Small intestine (tissue), 16 donors: ENCODE measurements at places on chromosomes 1 and 21. TPM values are rescaled to one million over a fixed set of nuclear protein-coding genes. Genes with fewer than 3 reads are reported as not detected.
A peak's percentile ranks its signal among the peaks of the same experiment; 100 is the strongest.

NES gene
- polyA plus RNA-seq = 1.1 TPM

CHI3L2 gene
- 1.9 TPM for polyA plus RNA-seq

DNA sequence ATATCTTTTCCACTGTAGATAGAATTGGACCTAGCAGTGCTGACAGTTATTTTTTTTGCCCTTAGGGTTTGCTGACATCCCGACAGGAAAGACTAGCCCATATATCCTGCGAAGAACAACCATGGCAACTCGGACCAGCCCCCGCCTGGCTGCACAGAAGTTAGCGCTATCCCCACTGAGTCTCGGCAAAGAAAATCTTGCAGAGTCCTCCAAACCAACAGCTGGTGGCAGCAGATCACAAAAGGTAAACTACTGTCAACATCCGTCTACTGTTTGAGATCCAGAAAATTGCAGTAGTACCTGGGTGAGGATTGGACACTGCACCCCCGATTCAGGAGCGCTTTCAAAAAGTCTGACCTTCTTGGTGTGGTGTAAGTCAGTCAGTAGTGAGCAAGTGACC, 55.8 kb downstream of the CENPF start:
- peak; percentile 36 for DNase-seq

DNA sequence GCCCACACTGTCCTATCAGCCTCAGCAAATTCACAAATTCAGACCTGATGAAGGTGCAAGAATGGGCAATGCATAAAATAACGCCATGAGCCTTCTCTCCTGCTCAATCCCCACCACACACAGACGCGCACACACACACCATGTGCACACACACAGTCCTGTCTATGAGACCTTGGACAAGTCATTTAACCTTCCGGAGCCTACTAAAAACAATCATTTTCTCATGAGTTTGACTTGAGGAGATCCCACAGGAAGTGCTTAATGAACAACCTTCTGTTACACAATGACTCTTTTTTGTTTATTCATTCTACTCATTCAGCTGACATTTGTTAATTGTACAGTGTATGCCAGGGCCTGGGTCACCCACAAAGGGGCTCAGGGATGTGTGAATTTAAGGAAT, 125.4 kb downstream of the EDEM3 start:
- DNase-seq = no peak

DNA sequence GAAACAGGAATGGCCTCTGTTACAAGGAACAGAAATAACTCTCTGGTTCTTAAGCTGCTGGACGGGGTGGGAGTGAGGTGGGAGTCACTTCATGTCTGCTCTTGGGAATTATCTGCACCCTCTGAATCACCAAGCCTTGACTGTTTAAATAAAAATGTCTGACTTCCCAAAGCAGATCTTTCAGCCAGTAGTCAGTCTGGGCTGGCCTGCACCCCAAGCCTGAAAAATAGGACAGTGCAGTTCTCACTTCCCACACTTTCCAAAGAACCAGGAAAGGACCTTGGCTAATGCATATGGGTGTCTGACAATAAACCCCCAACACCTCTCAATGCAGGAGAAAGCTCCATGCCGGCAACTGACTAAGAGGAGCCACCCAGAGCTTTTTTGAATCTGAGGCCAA, 796 bp downstream of the S100A7 start:
- no peak for DNase-seq

DNA sequence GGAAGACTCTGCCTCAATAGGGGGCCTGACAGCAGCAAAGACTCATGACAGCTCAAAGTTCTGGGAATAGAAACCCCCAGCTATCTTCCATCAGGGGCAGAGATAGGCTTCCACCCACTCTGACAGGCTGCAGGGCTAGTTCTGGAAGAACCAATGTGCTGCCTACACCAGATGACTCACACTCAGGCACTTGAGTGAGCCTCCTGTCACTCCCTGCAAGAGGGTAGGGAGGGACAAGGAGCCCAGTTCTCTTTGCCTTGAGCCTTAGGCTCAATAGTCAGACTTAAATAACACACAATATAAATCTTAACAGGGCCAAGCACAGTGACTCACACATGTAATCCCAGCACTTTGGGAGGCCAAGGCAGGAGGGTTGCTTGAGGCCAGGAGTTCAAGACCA, 386.4 kb downstream of the HHAT start:
- DNase-seq = no peak

- no peak for DNase-seq
Observed at GRCh38 chr1:219144658-219145315, 28.9 kb upstream of the LYPLAL1 start.

DNA sequence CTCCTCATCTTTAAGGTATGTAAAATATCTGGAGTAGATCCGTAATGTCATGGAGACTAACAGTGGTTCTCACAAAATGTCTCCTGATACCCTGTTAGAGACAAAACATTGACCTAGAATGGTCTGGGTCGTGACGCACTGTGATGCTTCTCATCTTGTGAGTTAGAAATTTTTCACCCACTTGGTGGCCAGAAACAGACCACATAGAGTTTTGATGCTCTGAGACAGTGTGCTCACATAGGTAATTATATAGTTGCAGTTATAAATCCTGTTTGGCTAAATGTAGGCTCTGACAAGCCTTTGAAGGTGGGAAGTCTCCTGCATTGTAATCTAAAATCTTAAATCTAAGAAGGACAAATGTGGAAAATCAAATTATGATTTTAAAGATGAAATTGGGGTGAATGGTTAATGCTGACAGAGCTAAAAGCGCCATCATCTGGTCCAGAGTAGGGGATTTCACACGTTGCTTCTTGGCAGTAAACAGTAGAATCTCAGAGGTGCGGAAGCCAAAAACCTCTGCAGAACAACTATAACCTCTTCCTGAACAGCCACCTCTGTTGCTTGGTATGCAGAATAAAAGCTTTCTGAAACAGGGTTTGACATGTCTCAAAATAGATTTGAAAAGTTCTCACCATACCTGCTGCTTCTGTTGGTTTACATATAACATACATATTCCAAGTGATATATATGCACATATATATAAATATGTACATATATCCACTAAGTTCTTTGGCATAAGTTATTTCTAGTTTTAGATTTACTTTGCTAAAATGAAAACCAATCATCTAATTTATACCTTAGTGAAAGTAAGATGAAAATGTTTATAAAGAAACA, 17.1 kb downstream of the RPAP2 start:
- no peak for DNase-seq

DNA sequence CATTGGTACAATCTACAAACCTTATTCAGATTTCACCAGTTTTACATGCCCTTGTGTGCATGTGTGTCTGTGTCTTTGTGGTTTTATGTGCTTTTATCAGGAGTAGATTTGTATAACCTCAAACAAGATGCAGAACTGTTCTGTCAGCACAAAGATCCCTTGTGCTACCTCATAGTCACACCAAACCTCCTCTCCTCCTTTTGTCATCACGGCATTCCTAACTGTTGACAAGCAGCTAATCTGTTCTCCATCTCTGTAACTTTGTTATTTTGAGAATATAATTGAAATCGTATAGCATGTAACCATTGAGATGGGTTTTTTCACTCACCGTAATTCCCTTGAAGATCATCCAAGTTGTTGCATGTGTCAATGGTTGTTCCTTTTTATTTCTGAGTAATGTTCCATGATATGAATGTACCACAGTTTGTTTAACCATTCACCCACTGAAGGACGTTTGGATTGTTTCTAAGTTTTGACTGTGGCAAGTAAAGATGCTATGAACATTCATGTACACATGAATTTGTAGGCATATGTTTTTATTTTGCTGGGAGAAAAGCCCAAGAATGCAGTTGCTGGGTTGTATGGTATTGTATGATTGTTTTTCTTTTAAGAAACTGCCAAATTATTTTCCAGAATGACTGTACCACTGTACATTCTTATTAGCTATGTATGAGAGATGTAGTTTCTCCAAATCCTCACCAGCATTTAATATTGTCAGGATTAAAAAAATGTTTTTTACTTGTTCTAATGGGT, 78.1 kb upstream of the B3GALT2 start:
- DNase-seq = no peak

- no peak for DNase-seq
Observed at GRCh38 chr1:16324456-16324890, 27.8 kb downstream of the FBXO42 start.

GRCh38 chr1:25774921-25775771, 24.8 kb upstream of the SELENON start:
- peak; percentile 49 for DNase-seq

GRCh38 chr1:18634276-18634675, 3.6 kb downstream of the PAX7 start:
- DNase-seq = no peak
